ENCODE measurements at places on chromosomes 6 and 20.

- H3K4me1 ChIP-seq = no peaks in the 10 kb centered on the region
- no peaks in the 10 kb centered on the region for H3K27me3 ChIP-seq
- no peak overlapping the region for H3K4me3 ChIP-seq
- H3K36me3 ChIP-seq = no peaks in the 10 kb centered on the region
- no peak for DNase-seq
- no peak overlapping the region for H3K27ac ChIP-seq
Measured at GRCh38 chr6:150091476-150091875, 22.6 kb upstream of the ULBP3 start.

DNA sequence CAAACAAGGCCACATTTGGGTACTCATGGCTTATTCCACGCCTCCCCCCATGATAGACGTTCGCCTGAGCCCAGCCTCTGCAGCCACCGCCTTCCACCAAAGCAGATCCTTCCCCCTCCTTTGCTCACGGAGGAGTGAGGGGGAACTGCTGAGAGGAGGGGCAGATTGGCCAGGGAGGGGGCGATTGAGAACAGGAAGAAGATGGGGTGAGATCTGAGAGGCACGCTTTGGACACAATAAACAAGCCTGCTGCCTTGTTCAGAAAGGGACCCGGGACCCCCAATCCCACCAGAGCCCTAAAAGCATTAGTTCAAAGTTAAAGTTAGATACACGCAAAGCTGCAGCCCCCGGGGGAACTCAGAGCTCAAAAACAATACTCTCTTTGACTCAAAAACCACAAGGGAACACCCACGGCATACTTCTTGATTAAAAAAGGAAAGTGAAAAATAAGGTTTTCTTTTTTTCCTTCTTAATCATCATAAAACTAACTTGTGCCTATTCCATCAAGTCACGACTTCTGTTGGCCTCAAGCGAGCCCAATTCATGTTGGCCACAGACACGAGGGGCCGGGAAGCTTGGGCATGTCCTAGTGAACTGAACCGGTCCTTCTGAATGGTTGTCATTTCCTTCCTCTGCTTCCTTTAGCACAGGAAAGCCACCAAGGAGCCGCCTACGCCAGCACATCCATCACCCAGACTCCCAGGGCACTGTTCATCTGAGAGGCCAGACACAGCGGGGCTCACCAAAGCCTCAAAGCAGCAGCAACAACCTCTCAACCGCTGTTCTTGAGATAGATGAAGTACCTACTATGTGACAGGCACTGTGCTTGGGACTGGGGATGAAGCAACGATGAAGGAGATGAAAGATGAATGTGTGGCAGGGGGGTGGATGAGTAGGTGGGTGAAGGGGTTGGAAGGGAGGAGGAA, 44.7 kb downstream of the NFATC2 start:
- H3K27me3 ChIP-seq = no peaks in the 10 kb centered on the region
- H3K4me1 ChIP-seq = no peaks in the 10 kb centered on the region
- H3K36me3 ChIP-seq = no peaks in the 10 kb centered on the region
- H3K4me3 ChIP-seq = no peak overlapping the region
- H3K27ac ChIP-seq = no peak overlapping the region
- DNase-seq = no peak

DNA sequence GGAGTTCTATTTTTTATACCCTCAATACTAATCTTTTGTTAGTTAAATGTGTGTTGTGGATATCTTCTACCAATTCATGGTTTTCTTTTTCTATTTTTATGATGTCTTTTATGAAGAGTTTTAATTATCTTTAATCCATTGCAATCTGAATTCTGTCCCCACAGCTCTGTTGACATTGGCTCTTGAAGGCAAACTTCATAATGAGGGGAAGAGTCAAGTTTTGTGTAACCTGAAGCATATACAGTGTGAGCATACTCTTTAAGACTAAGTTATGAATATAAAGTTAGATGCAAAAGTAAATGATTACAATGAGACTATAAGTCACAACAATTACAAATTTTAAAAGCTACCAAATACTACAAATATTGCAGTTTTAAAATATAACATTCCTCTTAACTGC, 34.2 kb downstream of the RNF217 start:
- no peaks in the 10 kb centered on the region for H3K36me3 ChIP-seq
- DNase-seq = no peak
- no peaks in the 10 kb centered on the region for H3K4me1 ChIP-seq
- H3K27me3 ChIP-seq = no peaks in the 10 kb centered on the region

DNA sequence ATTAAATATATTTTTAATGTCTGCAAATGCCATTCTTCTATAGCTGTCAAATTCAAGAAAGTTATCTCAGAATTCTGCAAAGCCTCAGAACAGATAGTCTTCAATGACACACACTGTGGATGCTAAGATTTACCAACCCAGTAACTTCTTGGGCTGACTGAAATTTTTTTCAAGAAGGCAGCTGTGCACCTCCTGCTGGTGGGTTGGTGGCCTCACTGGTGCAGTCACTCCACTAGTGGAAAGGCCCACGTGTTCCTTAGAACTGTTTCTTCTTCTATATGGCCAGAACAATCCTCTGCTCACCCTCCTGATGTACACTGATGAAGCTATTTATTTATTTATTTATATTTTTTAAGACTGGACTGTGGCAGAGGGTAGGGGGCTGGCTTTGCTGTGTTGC, 28.1 kb upstream of the MTCL3 start:
- H3K27me3 ChIP-seq = no peaks in the 10 kb centered on the region
- no peak overlapping the region for H3K27ac ChIP-seq
- no peaks in the 10 kb centered on the region for H3K36me3 ChIP-seq
- no peak for DNase-seq

DNA sequence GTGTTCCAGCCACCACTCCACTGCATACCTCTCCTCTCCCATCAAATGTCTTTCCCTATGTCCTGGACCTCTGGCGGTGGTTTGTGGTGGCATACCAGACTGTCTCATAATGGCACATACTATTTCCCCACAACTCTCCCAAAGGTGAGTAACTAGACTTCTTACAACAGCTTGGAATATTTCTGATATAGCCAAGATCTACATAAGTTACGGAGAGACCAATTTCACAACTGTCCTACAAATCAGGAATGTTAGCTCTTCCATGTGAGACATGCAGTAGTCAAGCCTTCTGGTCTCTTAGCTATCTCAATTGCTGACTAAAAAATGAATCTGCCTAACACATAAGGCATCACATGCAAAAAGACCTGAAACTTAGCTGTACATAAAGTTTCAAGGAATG, 588.9 kb downstream of the RNF144B start:
- no peaks in the 10 kb centered on the region for H3K4me1 ChIP-seq
- H3K36me3 ChIP-seq = no peaks in the 10 kb centered on the region
- H3K27ac ChIP-seq = no peak overlapping the region
- DNase-seq = no peak
- no peaks in the 10 kb centered on the region for H3K27me3 ChIP-seq
- H3K4me3 ChIP-seq = no peak overlapping the region

- H3K4me3 ChIP-seq = no peak overlapping the region
- H3K27ac ChIP-seq = no peak overlapping the region
- peaks cover 9% of the 10 kb centered on the region for H3K4me1 ChIP-seq
- H3K27me3 ChIP-seq = no peaks in the 10 kb centered on the region
- no peaks in the 10 kb centered on the region for H3K36me3 ChIP-seq
Measured at GRCh38 chr20:13105864-13106457, 97.2 kb downstream of the SPTLC3 start.

GRCh38 chr6:155492061-155492735, 36.6 kb upstream of the NOX3 start:
- DNase-seq = no peak
- no peaks in the 10 kb centered on the region for H3K4me1 ChIP-seq
- no peak overlapping the region for H3K27ac ChIP-seq
- H3K4me3 ChIP-seq = no peak overlapping the region

- H3K36me3 ChIP-seq = no peaks in the 10 kb centered on the region
- H3K4me1 ChIP-seq = no peaks in the 10 kb centered on the region
- DNase-seq = peak; percentile 36
- H3K4me3 ChIP-seq = no peak overlapping the region
Measured at GRCh38 chr20:34971561-34972235, 16.0 kb downstream of the MYH7B start.

- H3K4me1 ChIP-seq = no peaks in the 10 kb centered on the region
- no peak overlapping the region for H3K27ac ChIP-seq
- H3K36me3 ChIP-seq = no peaks in the 10 kb centered on the region
- no peaks in the 10 kb centered on the region for H3K27me3 ChIP-seq
Measured at GRCh38 chr6:46706464-46706863, 18.8 kb downstream of the TDRD6 start.

GRCh38 chr6:20056350-20056992, 155.8 kb downstream of the MBOAT1 start:
- H3K27me3 ChIP-seq = no peaks in the 10 kb centered on the region
- no peak overlapping the region for H3K4me3 ChIP-seq
- H3K27ac ChIP-seq = no peak overlapping the region
- no peak for DNase-seq
- no peaks in the 10 kb centered on the region for H3K4me1 ChIP-seq

- H3K27ac ChIP-seq = peak overlapping the region; percentile 63
- H3K4me1 ChIP-seq = no peaks in the 10 kb centered on the region
- no peaks in the 10 kb centered on the region for H3K36me3 ChIP-seq
- DNase-seq = peak; percentile 72
- no peaks in the 10 kb centered on the region for H3K27me3 ChIP-seq
- peak overlapping the region; percentile 84 for H3K4me3 ChIP-seq
Measured at GRCh38 chr6:83193747-83194566, 800 bp downstream of the RWDD2A start.

GRCh38 chr6:100612094-100612493, 147.4 kb upstream of the SIM1 start:
- H3K4me3 ChIP-seq = no peak overlapping the region
- no peaks in the 10 kb centered on the region for H3K36me3 ChIP-seq
- no peak for DNase-seq
- H3K4me1 ChIP-seq = no peaks in the 10 kb centered on the region
- no peak overlapping the region for H3K27ac ChIP-seq

DNA sequence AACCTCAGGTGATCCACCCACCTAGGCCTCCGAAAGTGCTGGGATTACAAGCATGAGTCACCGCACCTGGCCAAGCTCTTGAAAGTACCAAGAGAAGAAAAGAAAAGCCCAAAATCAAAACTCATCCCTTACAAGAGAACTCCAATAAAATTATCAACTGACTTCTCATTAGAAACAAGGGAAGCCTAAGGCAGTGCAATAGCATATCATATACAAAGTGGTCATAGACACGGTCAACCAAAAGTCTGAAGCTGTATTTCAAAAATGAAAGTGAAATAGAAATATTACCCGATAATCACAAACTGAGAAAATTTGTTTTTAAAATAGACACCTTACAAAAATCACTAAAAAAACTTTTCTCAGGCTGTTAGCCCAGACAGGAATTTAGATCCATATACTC, 1321.1 kb upstream of the GJE1 start:
- H3K27ac ChIP-seq = no peak overlapping the region
- H3K27me3 ChIP-seq = no peaks in the 10 kb centered on the region
- no peak overlapping the region for H3K4me3 ChIP-seq

DNA sequence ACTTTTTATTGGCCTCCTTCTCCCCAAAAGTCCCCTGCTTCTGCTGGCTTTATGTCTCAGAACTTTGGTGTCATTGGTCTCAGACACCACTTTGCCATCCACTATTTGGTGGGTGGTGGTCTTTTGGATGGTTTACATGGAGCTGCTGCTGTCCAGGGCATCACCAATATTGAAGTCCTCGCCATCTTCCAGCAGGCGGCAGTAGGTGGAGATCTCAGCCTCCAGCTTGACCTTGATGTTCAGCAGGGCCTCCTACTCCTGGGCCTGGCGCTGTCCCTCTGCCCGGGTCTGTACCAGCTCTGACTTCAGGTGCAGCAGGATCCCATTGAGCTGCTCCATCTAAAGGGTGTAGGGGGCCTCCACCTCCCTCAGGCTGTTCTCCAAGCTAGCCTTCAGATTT, 148.4 kb upstream of the FOXA2 start:
- no peak overlapping the region for H3K4me3 ChIP-seq
- H3K36me3 ChIP-seq = no peaks in the 10 kb centered on the region
- H3K27me3 ChIP-seq = no peaks in the 10 kb centered on the region
- no peak overlapping the region for H3K27ac ChIP-seq
- DNase-seq = no peak
